Skin of body (tissue), 3 donors: ENCODE measurements at places on chromosomes 6 and 20. TPM values are rescaled to one million over a fixed set of nuclear protein-coding genes. Genes with fewer than 3 reads are reported as not detected.

RSPO4 gene
- 1.1 TPM for total RNA-seq

CNBD2 gene
- 2.7 TPM for total RNA-seq

SLC22A3 gene
- 21.4 TPM for total RNA-seq

SLC17A9 gene
- 4.7 TPM for total RNA-seq

DNA sequence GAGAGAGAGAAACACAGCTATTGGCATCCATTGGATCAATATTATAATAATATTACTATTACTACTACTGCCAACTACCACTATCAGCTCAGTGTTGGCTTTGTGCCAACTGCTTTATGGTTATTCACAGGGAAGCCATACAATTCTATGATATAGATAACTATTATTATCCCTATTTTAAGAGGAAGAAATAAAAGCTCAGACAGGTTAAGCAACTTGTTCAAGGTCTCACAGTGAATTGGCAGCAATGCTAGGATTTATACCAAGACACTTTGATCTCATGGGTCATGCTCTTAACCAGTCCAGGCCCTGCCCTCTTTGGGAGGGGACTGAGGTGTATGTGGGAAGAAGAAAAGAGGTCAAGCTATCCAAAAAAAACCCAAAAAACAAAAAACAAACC lies 82.0 kb upstream of the TRAF3IP2 start:
- no peak for DNase-seq

EYA2 gene
- 0.59 TPM for total RNA-seq

- no peak for DNase-seq
Measured at GRCh38 chr6:156801712-156802111, 24.5 kb downstream of the ARID1B start.

DNA sequence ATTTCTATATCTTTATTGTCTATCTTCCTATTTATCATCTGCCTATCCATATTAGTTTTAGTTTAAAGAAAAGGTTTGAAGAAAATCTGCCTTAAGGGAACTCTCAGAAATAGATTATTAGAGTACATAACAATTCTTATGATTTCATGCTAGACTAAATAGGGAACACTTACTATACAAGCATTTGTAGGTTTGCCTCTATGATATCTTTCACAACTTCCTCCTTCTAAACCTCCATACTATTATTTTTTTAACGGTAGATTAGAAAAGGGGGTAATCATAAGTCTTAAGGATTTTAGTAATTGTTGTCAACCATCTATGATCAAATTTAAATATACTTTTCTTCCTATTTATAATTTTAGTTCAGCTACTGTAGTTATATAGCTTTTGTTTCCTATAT lies 11.6 kb upstream of the DSE start:
- no peak for DNase-seq

DNA sequence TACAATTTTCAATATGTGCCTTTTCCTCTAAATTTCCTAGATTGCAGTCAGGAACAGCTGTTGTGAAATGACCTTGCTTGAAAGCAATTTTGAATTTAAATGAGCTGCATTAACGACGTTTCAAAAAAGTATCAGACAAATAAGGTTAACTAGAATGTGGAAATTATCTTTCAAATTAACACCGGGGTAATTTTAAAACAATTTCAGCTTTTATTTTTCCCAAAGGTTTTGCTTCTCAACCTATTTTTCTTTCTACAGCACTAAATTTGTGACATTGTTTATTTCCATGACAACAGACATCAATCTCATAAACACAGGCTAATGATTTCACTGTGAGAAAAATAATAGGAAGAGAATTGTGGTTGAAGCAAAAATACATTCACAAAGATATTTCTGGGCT lies 38.5 kb downstream of the COL12A1 start:
- DNase-seq = peak; percentile 59

DNA sequence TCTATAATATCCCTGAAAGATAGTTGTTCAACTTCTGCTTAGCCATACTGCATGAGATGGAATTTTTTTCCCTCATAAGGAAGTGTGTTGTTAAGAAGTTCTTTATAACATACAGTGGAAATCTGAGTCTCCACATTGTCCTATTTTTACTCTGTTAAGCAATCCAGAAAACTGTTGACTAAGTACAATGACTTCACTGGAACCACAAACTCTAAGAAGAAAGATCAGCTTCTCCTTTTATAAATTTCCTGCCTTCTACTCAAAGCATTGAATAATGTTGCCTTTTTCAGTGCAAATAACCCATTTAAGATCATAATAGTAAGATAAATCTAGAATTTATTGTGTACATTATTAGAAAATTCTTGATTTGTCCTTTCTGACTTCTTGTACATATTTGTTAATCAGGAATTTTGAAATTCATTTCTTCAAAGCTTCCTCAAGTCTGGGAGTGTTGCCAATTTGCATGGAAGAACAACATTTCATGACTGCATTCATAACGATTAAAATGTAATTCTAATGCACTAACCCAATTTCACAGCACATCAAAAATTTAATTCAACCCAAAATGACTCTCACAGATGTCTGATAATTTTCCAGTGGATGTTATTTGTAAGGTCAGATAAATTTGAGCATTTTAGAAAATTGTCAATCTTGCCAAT lies 45.6 kb upstream of the ANKEF1 start:
- peak; percentile 54 for DNase-seq

- DNase-seq = no peak
Measured at GRCh38 chr20:17914957-17915356, 53.6 kb downstream of the SNX5 start.

- no peak for DNase-seq
Measured at GRCh38 chr6:163094881-163095280, 319.6 kb upstream of the QKI start.

GRCh38 chr6:136137739-136138402 lies 112.2 kb downstream of the MTFR2 start:
- no peak for DNase-seq

DNA sequence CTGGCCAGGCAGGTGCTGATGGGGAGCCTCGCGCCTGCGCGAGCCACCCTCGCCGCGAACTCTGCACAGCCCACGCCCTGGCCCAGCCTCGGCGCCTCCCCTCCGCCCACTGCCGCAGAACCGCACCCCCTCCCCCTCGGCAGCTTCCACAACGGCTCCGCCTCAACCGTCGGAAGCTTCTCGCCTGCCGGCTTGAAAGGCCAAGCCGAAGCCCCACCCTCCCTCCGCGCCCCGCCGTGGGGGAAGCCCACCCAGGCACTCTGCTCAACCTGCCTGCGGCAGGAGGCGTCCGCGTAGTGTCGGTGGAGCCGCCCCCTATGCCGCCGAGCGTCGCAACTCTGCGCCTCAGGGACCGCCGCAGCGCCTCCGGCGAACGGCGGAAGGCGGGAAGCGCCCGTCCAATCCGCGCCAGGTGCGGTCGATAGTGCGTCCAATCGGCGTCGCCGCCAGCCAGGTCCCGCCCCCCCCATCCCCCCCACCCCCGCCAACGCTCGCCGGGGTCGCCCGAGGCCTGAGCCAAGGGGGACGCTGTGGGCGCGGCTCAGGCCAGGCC lies at the start of gene SYCP2:
Gene SYCP2 (minus strand): TSS at position 342 of the 553 bp plus-strand sequence. CDS start 11,224 bp downstream, outside the sequence.
- DNase-seq = no peak
